ENCODE measurements at places on chromosomes 1 and 21.

GRCh38 chr1:184532199-184532598, 145.4 kb downstream of the C1orf21 start:
- DNase-seq: no peak

GRCh38 chr1:94988356-94988755, 61.4 kb upstream of the CNN3 start:
- DNase-seq: no peak

DNA sequence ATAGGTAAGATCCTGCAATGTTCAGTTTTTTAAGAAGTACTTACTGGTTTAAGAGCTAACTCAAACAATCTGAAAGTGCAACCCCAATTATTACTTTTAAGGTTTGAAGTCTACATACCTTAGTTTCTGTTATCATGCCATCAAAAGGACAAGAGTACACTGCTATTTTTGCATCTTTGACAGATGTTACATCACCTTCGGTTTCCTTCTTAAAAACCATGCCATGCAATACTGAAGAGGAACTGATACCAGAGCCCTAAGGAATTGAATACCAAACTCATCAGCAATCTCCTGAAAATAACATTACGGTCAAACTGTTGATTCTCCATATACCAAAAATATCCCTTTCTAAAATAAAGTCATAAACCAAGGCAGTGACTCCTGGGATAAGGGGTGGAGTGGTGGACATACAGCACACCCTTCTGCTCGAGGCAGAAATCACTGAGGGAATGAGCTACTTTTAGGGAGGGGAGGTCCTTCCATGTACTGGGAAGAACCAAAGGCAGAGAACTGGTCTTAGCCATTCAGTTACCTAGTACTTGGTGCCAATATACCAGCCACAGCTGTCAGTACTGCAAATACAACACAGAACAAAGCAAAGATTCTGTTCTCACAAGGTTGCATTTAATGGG, 8.5 kb downstream of the CCT8 start:
- DNase-seq: no peak

- DNase-seq: no peak
Observed at GRCh38 chr1:88169139-88169538, 514.9 kb upstream of the PKN2 start.

GRCh38 chr1:21263052-21263429, 27.2 kb downstream of the ECE1 start:
- no peak for DNase-seq

GRCh38 chr1:206606867-206607266, 5.4 kb downstream of the EIF2D start:
- DNase-seq: peak; percentile 29

GRCh38 chr1:157478030-157478429, 74.3 kb downstream of the FCRL5 start:
- no peak for DNase-seq

- no peak for DNase-seq
Observed at GRCh38 chr1:201022493-201022819, 1.1 kb downstream of the KIF21B start.

- DNase-seq: no peak
Observed at GRCh38 chr1:233959102-233959501, 54.6 kb downstream of the SLC35F3 start.

GRCh38 chr1:235802573-235803346, 63.9 kb downstream of the LYST start:
- no peak for DNase-seq

- DNase-seq: no peak
Observed at GRCh38 chr1:12519693-12520364, 98.2 kb downstream of the DHRS3 start.

DNA sequence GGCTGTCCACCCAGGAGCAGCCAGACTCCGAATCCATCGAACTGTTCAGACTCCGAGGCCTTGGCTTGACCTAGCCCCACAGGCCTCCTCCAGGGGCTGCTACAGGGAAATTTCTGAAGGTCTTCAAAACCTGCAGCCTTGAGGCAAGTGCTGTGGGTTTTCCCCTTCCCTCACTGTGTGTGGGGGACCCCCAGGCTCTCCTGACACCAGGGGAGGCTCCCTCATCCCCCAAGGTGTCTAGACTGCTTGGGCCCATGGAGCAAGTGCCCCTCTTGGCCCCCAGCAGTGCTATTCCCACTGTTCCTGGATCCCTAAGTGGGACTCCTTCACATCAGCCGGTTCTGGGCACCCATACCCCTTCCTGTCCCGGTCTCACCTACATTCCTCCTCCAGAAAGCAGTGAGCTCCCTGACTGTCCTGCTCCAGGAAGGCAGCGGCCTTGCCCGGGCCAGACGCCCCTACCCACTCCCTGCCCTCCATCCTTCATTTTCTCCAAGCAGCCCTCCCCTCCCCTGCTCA, 814 bp downstream of the PAQR7 start:
- DNase-seq: no peak

DNA sequence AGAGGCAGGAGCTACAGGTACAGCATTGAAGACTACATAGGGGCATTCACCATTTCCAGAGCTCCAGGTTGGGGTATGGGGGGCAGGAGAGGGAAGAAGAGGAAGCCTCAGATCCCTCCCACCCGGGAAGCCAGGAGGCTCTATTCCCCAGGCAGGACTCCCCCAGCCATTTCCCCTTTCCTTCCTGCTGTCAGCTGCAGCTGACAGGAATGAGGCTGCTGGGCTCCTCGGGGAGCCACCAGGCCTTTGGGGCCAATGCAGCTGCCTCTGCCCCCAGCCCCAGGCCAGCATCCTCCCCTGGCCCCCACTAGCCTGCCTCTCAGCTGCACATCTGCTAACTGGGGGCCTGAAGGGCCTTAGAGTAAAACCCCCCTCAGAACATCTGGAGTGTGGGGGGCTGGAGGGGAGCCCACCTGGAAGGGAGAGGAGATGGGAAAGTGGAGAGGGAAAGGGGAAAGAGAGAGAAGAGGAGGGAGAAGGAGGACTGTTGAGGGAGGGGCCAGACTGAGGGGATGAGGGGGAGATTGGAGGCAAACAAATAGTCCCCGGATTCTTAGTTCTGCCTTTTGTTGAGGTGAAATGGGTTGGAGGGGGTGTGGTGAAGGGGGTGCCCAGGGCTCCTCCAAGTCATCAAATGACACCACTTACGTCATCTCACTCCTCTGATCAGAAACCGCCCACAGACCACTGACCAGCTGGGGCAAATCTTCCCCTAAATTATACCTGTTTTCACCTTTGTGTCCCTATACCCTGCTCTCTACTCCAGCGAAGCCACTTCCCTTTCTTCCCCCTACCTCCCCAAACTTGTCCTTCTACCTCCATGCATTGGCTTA, 58.0 kb downstream of the LGR6 start:
- no peak for DNase-seq

DNA sequence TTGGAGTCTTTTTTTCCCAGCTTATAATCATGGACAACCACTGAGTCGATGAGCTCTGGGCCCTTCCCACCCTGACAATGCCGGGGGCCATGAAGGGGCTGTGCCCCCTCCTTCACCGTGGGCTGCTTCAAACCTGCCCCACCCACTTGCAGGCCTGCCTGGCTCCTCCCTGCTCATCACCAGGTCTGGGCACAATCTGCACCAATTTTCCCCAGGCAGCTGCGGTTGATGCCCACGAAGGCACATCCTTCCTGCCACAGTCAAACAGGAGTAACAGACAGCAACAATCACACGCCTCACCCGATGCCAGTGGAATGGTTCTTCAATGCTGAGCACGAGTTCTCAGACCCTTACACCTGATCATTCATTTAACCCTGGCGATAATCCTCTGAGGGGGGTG, 18.9 kb downstream of the PGLYRP3 start:
- no peak for DNase-seq

DNA sequence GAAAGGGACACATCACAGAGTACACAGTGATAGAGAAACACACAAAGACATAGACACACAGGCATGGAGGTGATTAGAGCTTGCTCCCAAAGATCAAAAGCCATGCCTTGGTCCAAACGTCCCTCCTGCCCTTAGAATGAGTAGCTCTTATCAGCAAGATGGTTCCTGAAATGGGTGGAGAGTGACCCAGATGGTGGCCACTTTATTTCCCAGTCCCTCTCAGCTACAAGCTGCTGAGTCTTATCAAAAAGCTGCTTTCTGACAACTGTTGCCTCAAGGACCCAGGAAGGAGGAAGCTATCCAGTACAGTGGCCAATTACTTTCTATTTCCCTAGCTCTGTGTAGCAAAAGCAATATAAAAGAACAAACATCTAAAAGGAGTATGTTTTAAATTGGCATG, 7.7 kb upstream of the CLCA1 start:
- DNase-seq: no peak

GRCh38 chr1:30852026-30852425, 56.5 kb downstream of the SDC3 start:
- DNase-seq: no peak

DNA sequence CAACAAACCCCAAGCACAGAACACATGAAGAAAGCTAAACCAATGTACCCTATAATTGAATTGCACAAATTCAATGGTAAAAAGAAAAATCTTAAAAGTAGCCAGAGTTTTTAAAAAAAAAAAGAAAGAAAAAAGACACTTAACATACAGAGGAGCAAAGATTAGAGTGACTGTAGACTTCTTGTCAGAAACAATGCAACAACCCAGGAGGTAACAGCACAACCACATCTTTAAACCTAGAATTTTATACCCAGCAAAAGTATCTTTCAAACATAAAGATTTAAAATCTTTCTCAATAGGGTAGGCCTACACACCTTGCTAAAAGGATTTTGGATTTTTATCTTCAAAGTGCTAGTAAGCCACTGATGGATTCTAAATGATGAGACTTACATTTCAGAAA, 64.4 kb downstream of the PHTF1 start:
- DNase-seq: no peak

Measured in astrocyte of the cerebellum (primary cell).